ENCODE measurements at places on chromosomes 11 and 22. TPM values are rescaled to one million over a fixed set of nuclear protein-coding genes. Genes with fewer than 3 reads are reported as not detected.

- no peaks in the 10 kb centered on the region for H3K27me3 ChIP-seq
- no peaks in the 10 kb centered on the region for H3K4me1 ChIP-seq
- no peak for DNase-seq
Observed at GRCh38 chr22:31637891-31638618, 24.0 kb downstream of the PISD start.

GRCh38 chr11:86152006-86152862 is 83.3 kb upstream of the PICALM start:
- H3K36me3 ChIP-seq, result no peaks in the 10 kb centered on the region
- H3K27ac ChIP-seq, result no peak overlapping the region
- no peaks in the 10 kb centered on the region for H3K27me3 ChIP-seq
- H3K4me1 ChIP-seq, result peaks cover 38% of the 10 kb centered on the region

DNA sequence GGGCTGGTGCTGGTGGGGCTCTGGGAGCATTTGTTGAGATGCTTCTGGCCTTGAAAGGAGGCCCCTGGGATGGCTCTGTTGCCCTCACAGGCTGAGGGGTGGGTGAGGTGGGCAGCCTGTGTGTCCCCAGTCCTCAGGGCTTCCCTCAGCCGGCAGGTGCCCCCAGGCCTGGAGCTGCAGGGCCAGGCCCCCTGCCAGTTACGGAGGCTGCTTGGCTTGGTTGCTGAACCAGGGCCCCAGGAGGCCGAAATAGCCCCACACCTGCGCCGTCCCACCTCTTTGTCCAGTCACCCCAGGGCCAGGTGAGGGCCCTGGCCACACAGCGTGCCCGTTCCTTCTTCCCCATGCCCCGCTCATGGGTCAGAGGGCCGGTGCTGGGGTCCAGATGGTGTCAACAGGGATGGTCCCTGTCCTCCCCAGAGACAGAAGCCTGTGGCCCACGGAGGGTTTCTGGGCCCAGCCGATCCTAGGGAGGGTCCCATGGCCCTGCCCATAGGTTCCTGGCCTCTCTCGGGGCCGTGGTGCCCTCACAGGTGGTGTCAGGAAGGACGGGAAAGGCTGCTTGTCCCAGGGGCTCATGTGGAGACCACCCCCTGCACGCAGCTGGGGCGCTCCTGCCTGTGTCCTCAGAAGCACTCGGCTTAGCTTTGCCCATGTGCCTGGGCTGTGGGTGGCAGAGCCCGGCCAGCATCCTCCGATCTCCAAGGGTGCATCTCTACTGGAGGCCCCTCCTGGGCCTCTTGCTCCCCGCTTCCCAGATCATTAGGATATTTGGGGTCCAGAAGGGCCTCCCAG is 9.2 kb upstream of the TSSC4 start:
- no peak for DNase-seq
- peak overlapping the region; percentile 80 for H3K27ac ChIP-seq
- no peaks in the 10 kb centered on the region for H3K27me3 ChIP-seq
- no peak overlapping the region for H3K4me3 ChIP-seq
- H3K36me3 ChIP-seq, result peaks cover 5% of the 10 kb centered on the region

GRCh38 chr11:45655012-45655283 is 10.5 kb downstream of the CHST1 start:
- DNase-seq, result no peak
- peaks cover 7% of the 10 kb centered on the region for H3K27me3 ChIP-seq
- no peak overlapping the region for H3K27ac ChIP-seq
- H3K4me3 ChIP-seq, result no peak overlapping the region
- H3K36me3 ChIP-seq, result no peaks in the 10 kb centered on the region

GRCh38 chr11:113006896-113007445 is 45.8 kb downstream of the NCAM1 start:
- no peaks in the 10 kb centered on the region for H3K36me3 ChIP-seq
- H3K4me1 ChIP-seq, result peaks cover under 1% of the 10 kb centered on the region
- DNase-seq, result no peak
- H3K27ac ChIP-seq, result no peak overlapping the region
- no peak overlapping the region for H3K4me3 ChIP-seq

- no peak overlapping the region for H3K27ac ChIP-seq
- no peaks in the 10 kb centered on the region for H3K27me3 ChIP-seq
- H3K4me3 ChIP-seq, result no peak overlapping the region
- DNase-seq, result no peak
- peaks cover 8% of the 10 kb centered on the region for H3K4me1 ChIP-seq
Observed at GRCh38 chr11:92308366-92308765, 83.7 kb downstream of the FAT3 start.

DNA sequence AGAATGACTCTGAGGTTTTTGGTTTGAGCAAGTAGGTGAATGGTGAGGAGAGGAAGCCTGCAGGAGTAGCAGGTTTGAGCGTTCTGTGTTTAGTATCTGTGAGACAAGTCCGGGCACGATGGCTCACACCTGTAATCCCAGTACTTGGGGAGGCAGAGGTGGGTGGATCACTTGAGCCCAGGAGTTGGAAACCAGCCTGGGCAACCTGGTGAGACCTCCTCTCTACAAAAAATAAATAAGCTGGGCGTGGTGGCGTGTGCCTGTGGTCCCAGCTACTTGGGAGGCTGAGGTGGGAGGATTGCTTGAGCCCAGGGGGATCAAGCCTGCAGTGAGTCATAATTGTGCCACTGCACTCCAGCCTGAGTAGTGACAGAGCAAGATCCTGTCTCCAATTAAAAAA is 9.7 kb upstream of the CENATAC start:
- H3K27me3 ChIP-seq, result no peaks in the 10 kb centered on the region
- no peak overlapping the region for H3K4me3 ChIP-seq
- H3K4me1 ChIP-seq, result no peaks in the 10 kb centered on the region
- DNase-seq, result no peak
- H3K27ac ChIP-seq, result no peak overlapping the region

GRCh38 chr22:11627798-11628650 is 3900.0 kb upstream of the OR11H1 start:
- no peak overlapping the region for H3K27ac ChIP-seq
- no peaks in the 10 kb centered on the region for H3K27me3 ChIP-seq
- DNase-seq, result no peak

GRCh38 chr11:17630936-17631335 is 83.9 kb downstream of the OTOG start:
- H3K27me3 ChIP-seq, result no peaks in the 10 kb centered on the region
- H3K4me1 ChIP-seq, result no peaks in the 10 kb centered on the region
- H3K27ac ChIP-seq, result no peak overlapping the region
- no peaks in the 10 kb centered on the region for H3K36me3 ChIP-seq
- H3K4me3 ChIP-seq, result no peak overlapping the region

GRCh38 chr22:32333769-32334659 is 23.7 kb upstream of the RFPL3 start:
- no peak overlapping the region for H3K27ac ChIP-seq
- no peak overlapping the region for H3K4me3 ChIP-seq

GRCh38 chr22:44147821-44148574 is 32.7 kb upstream of the PARVG start:
- H3K36me3 ChIP-seq, result peaks cover 5% of the 10 kb centered on the region
- H3K4me3 ChIP-seq, result no peak overlapping the region
- H3K27me3 ChIP-seq, result peaks cover 2% of the 10 kb centered on the region
- no peak overlapping the region for H3K27ac ChIP-seq
- DNase-seq, result peak; percentile 93

DNA sequence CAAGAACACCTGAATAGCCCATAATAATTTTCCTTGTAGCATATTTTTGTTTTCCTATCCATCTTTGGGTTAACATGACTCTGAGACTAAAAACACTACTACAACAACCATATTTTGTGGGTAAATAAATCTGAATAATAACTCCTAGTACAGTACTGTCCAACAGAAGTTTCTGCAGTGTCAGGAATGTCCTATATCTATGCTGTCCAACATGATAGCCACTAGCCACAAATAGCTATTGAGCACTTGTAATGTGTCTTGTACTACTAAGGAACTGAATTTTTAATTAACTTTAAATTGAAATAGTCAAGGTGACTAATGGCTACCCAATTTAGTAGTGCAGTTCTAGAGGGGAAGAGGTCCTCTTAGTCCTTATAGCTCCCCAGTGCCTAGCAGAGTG is 135.6 kb downstream of the CADM1 start:
- no peak overlapping the region for H3K4me3 ChIP-seq
- H3K36me3 ChIP-seq, result no peaks in the 10 kb centered on the region
- no peaks in the 10 kb centered on the region for H3K4me1 ChIP-seq
- H3K27me3 ChIP-seq, result no peaks in the 10 kb centered on the region
- no peak for DNase-seq

- H3K27me3 ChIP-seq, result no peaks in the 10 kb centered on the region
- DNase-seq, result no peak
- H3K27ac ChIP-seq, result no peak overlapping the region
- no peaks in the 10 kb centered on the region for H3K4me1 ChIP-seq
- H3K4me3 ChIP-seq, result no peak overlapping the region
- no peaks in the 10 kb centered on the region for H3K36me3 ChIP-seq
Observed at GRCh38 chr11:32309530-32310213, 125.7 kb downstream of the WT1 start.

DNA sequence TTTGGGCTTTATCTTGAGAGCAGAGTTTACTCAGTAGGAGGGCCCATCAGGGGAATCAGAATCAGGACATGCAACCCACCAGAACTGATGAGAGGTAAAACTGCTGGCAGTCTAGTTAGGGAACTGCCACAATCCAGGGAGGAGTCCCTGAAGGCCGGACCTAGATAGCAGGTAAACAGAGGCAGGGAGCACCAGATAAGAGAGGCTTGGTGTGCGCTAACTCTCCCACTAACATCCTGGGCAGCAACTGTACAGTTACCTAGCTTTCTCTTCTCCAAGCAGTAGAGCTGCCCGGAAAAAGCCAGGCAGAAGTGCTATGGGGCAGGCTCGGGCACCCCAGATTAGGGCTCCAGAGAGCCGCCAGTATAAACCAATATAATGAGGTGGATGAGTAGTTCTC is 865 bp upstream of the AMOTL1 start:
- peak overlapping the region; percentile 93 for H3K27ac ChIP-seq
- H3K4me3 ChIP-seq, result no peak overlapping the region
- H3K4me1 ChIP-seq, result peaks cover 6% of the 10 kb centered on the region
- DNase-seq, result no peak
- H3K36me3 ChIP-seq, result no peaks in the 10 kb centered on the region

- H3K4me1 ChIP-seq, result peaks cover 4% of the 10 kb centered on the region
- peaks cover 46% of the 10 kb centered on the region for H3K36me3 ChIP-seq
- DNase-seq, result no peak
- H3K4me3 ChIP-seq, result no peak overlapping the region
- H3K27me3 ChIP-seq, result no peaks in the 10 kb centered on the region
Observed at GRCh38 chr11:130909650-130910049, 6.6 kb downstream of the SNX19 start.

DNA sequence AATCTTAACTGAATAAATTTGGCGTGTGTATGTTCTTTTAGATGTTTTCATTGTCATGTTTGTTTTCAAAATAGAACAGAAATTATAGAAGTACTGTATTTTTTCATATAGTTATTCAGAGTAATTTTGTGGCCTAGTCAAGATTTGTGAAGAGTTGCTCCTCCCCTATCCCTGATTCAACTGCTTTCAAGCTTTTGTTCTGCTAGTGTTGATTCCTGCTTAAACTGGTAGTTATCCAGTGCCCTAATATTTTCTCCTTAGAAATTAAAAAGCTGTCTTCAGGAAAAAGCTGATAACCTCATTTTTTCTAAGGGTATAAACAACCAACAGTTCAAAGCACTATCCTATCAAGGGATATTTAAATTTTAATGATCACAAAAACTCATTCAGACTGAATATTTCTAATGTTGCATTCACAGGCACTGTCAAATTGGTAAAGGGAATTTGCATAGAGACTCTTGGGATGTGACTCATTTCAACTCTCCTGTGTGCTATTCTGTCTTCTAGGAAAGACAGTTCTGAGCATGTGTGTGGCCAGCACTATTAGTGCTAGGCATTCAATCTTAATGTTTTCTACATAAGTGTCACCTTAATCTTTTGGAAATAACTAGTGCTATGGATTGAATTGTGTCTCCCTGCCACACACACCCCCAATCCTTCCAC is 1776.0 kb downstream of the LRRC4C start:
- no peak overlapping the region for H3K4me3 ChIP-seq
- no peak for DNase-seq
- no peaks in the 10 kb centered on the region for H3K4me1 ChIP-seq
- H3K36me3 ChIP-seq, result no peaks in the 10 kb centered on the region
- no peaks in the 10 kb centered on the region for H3K27me3 ChIP-seq

- no peaks in the 10 kb centered on the region for H3K36me3 ChIP-seq
- H3K27me3 ChIP-seq, result no peaks in the 10 kb centered on the region
- H3K27ac ChIP-seq, result no peak overlapping the region
- DNase-seq, result no peak
- H3K4me3 ChIP-seq, result no peak overlapping the region
- no peaks in the 10 kb centered on the region for H3K4me1 ChIP-seq
Observed at GRCh38 chr11:119538753-119539152, 115.8 kb upstream of the THY1 start.

DNA sequence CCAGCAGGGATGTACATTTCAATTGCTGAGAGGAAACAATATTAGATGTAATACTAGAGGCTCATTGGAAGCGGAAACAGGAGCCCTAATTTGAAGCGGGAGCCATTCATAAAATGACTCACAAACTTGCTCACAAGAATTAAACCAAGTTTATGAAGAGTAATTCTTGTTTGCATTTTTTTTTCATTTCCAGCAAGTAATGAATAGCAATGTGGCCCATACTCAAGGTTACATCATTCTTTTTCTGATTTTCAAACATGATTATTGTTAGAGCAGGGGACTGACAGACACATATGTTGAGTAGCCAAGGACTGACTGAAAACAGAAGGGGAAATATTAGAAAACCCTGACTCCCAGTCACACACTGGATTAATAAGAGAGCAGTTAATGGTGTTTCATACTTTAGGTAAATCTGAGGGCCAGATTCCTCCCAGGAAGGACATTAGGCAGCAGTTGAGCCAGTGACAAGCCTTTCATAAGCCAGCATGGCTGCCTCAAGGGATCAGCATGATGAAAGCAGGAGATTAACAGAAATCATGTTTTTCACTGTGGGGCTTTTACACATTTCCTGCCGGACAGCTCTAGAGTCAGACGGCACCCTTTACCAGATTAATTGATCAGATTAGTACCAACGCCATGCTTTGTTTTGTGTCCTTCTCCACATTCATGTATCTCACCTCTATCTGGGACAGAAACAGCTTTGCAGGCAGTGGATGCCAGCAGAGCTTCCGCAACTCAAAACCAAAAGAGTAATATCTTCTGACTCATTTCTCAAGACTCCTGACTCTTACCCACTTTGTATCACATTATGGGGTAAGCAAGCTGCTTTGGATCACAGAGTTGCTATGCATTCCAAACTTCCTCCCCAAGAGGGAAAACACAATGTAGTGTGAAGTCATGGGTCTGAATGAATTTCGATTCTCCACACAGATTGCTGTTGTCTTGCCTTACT is 831.6 kb downstream of the KCNA4 start:
- no peak for DNase-seq
- H3K27ac ChIP-seq, result no peak overlapping the region
- no peaks in the 10 kb centered on the region for H3K4me1 ChIP-seq

GRCh38 chr11:126231725-126232459 is 20.3 kb downstream of the FAM118B start:
- peaks cover 12% of the 10 kb centered on the region for H3K4me1 ChIP-seq
- DNase-seq, result no peak
- H3K36me3 ChIP-seq, result peaks cover 4% of the 10 kb centered on the region
- H3K4me3 ChIP-seq, result no peak overlapping the region

The SLC7A4 gene
- 0.18 TPM for polyA plus RNA-seq

The C1QTNF4 gene
- polyA plus RNA-seq, result 1.1 TPM

The CHRM1 gene
- 1.3 TPM for polyA plus RNA-seq

The FREY1 gene
- 0.28 TPM for polyA plus RNA-seq

The OR4B1 gene
- not detected for polyA plus RNA-seq

The MS4A15 gene
- polyA plus RNA-seq, result 38.9 TPM

The SCO2 gene
- 9.3 TPM for polyA plus RNA-seq
